Colonic mucosa (tissue), 4 donors: ENCODE measurements at places on chromosomes 13 and 19. TPM values are rescaled to one million over a fixed set of nuclear protein-coding genes. Genes with fewer than 3 reads are reported as not detected.

Gene CDX2
- 391 TPM for total RNA-seq

Gene COL4A1
- 27.0 TPM for total RNA-seq

Gene IFNL2
- not detected for total RNA-seq

Gene VSTM1
- not detected for total RNA-seq

Gene KCNK6
- total RNA-seq = 23.4 TPM

Gene IGFL3
- not detected for total RNA-seq

Gene RYR1
- 0.89 TPM for total RNA-seq

Gene CD37
- 7.4 TPM for total RNA-seq

Gene PTPRS
- 15.6 TPM for total RNA-seq

Gene KCTD15
- total RNA-seq = 13.8 TPM

Gene LRRC4B
- total RNA-seq = 1.1 TPM

Gene PSG6
- total RNA-seq = not detected

Gene PBX4
- total RNA-seq = 2.3 TPM

Gene CNFN
- 4.7 TPM for total RNA-seq

Gene SLC7A9
- total RNA-seq = not detected

Gene CYP4F11
- 8.1 TPM for total RNA-seq

Gene SIGLEC8
- total RNA-seq = 0.94 TPM

Gene ZNF426
- 11.5 TPM for total RNA-seq

Gene MTUS2
- total RNA-seq = 0.40 TPM

Gene GARIN5A
- total RNA-seq = 4.4 TPM

Gene SCN1B
- total RNA-seq = 2.1 TPM

Gene KLK2
- total RNA-seq = not detected

Gene ZNF714
- total RNA-seq = 10.9 TPM

Gene GARIN5B
- total RNA-seq = not detected

Gene LYPD5
- total RNA-seq = 3.3 TPM

Gene SEMA6B
- 1.3 TPM for total RNA-seq

Gene KLK14
- not detected for total RNA-seq

Gene KLF5
- 334 TPM for total RNA-seq

Gene TNFRSF19
- 0.82 TPM for total RNA-seq

Gene KCNRG
- total RNA-seq = 0.30 TPM

Gene ZSCAN4
- total RNA-seq = not detected

Gene MAMSTR
- 0.35 TPM for total RNA-seq

Gene PSG1
- not detected for total RNA-seq

Gene MAP4K1
- 2.6 TPM for total RNA-seq

Gene DACT3
- 1.6 TPM for total RNA-seq

Gene C19orf33
- total RNA-seq = 159 TPM

Gene FCAR
- 0.88 TPM for total RNA-seq

Gene LHB
- not detected for total RNA-seq

Gene IZUMO4
- total RNA-seq = 2.1 TPM

Gene MUC16
- total RNA-seq = 0.02 TPM

Gene COMP
- total RNA-seq = 0.13 TPM

Gene SIGLEC7
- total RNA-seq = 1.0 TPM
